ENCODE measurements at places on chromosomes 2 and 18. TPM values are rescaled to one million over a fixed set of nuclear protein-coding genes. Genes with fewer than 3 reads are reported as not detected.

Gene GRB14
- polyA plus RNA-seq, result 1.4 TPM

Gene FSIP2
- 1.6 TPM for polyA plus RNA-seq

Gene GTF3C2
- 34.8 TPM for polyA plus RNA-seq

Gene TXNDC2
- not detected for polyA plus RNA-seq

Gene PIEZO2
- polyA plus RNA-seq, result 29.7 TPM

Gene WDR33
- 29.6 TPM for polyA plus RNA-seq

Gene CYP26B1
- polyA plus RNA-seq, result 11.8 TPM

Gene KYNU
- 0.82 TPM for polyA plus RNA-seq

Gene POMC
- polyA plus RNA-seq, result 2.3 TPM

Gene MPP4
- polyA plus RNA-seq, result 0.35 TPM

Gene RAPH1
- polyA plus RNA-seq, result 37.8 TPM

Gene INPP5D
- 9.5 TPM for polyA plus RNA-seq

Gene ELMOD3
- polyA plus RNA-seq, result 14.2 TPM

Gene ABCB11
- not detected for polyA plus RNA-seq

Gene REG3G
- polyA plus RNA-seq, result not detected

Gene AGAP1
- polyA plus RNA-seq, result 34.1 TPM

Gene CTNNA2
- 0.31 TPM for polyA plus RNA-seq

Gene DNER
- 2.0 TPM for polyA plus RNA-seq

Gene ASIC4
- 0.25 TPM for polyA plus RNA-seq

Gene LDAH
- 8.1 TPM for polyA plus RNA-seq

Gene PREB
- polyA plus RNA-seq, result 32.3 TPM

Gene MAPK4
- 11.6 TPM for polyA plus RNA-seq

Gene MYCN
- polyA plus RNA-seq, result 5.9 TPM

Gene NOSTRIN
- 8.1 TPM for polyA plus RNA-seq

Gene TLK1
- 25.8 TPM for polyA plus RNA-seq

Gene BOK
- polyA plus RNA-seq, result 52.1 TPM

Gene FNDC4
- polyA plus RNA-seq, result 7.0 TPM
